MCF 10A (cell line): ENCODE measurements at places on chromosomes 7 and 10.

- peak; percentile 74 for DNase-seq
These were observed 20.9 kb downstream of the MORN4 start for GRCh38 chr10:97612386-97612785.

- DNase-seq: no peak
These were observed 348.7 kb upstream of the LRGUK start for GRCh38 chr7:133778472-133778871.

- no peak for DNase-seq
These were observed 11.6 kb downstream of the ADCK2 start for GRCh38 chr7:140684066-140684950.

GRCh38 chr7:104089612-104090011 is 100.2 kb upstream of the RELN start:
- no peak for DNase-seq

GRCh38 chr10:47366181-47366631 is 17.9 kb downstream of the ZNF488 start:
- DNase-seq: no peak

DNA sequence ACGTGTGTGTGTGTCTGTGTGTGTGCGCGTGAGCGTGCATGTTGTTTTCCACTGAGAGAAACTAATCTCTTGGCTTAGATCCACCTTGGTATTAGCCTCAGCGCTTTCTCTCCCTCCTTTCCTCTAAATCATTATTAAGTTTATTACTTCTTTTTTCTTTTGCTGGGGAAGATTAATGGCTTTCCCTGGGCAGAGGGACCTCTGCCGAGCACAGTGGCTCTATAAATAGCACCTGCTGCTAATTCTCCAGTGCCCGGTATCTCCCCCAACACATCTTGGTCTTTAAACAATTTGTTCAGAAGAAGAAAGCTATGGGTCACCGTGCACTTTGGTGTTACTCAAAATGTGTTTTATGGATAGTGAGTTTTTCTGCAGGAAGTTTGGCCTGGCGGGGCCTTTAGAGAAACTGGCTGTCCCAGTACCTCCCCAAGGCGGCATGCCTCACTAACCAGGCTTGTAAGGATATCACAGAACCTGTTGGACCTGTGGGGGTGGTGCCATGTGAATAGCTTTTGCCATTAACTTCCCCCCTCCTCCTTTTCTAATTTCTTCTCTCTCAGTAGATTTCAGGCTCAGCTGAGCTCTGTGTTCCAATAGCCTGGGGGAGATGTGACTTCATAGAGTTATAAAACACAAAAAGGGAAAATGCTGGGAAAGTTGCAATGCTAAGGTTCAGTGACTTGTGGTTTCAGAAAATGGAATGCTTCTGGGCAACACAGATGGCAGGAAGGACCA is 70.1 kb upstream of the RAB11FIP2 start:
- no peak for DNase-seq

- no peak for DNase-seq
These were observed 29.2 kb downstream of the SORBS1 start for GRCh38 chr10:95531994-95532399.

DNA sequence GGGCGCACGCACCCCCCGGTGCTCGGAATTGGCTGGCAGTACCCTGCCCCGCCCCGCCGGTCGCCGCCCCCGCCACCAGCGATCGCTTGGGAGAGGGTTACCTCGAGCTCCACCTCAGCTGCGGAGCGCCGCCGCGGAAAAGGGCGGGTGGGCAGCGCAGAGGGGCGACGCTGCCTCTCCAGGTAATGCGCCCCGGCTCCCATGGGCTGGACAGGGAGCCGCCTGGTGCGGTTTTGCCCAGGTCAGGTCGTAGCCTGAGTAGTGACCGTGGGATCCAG is 1.3 kb downstream of the PFKFB3 start:
- DNase-seq: peak; percentile 59

DNA sequence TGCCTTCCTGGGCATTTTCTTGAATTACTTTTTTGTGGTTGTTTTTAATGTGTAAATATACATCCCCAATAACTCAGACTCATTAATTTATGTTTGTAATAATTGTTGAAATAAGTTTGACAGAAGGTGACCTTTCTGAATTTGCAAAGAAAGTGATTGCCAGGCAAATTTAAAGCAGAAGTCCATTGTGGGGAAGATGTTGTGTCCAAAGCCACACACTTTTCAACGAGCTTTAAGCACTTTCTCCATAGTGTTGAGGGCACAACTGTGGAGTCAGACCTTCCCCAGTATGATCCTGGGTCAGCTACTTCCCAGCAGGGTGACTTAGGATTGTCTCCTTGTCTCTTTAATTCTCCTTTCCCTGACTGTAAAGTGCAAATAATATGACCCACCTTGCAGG is 52.5 kb downstream of the PTPRE start:
- DNase-seq: no peak

DNA sequence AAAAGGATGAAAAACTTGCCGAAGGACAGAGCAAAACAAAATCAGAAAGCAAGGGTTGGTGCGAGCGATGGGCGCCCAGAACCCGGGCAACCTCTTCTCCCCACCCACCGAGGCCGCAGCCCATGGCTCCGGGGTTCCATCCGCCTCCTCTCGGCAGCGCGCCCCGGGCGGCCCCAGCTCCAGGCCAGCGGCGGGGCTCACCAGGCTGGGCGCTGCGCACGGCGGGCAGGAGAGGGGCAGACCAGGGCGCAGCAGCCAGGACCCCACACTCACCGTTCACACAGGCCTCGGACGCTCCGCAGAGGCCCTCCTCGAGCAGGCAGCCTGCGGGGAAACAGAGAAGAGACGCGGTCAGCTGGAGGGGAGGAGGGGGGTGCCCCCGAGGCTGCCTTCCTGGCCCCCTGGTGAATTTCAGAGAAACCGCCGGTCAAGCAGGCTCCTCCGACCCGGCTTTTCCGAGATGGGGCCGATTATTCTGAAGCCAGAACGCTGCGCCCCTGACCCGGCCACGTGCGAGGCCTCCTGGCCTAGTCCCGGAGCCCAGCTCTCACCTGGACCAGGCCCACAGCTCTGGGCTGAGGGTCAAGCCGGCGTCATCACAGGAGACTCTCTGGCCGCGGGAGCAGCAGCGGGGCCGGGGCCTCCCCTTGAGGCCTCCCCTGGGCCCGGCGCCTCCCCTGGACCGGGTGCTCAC is 98.0 kb downstream of the PTPRN2 start:
- no peak for DNase-seq

- peak; percentile 97 for DNase-seq
These were observed 3.7 kb downstream of the STX1A start for GRCh38 chr7:73715648-73716317.

- no peak for DNase-seq
These were observed 110.5 kb upstream of the ZNF32 start for GRCh38 chr10:43759216-43759615.

DNA sequence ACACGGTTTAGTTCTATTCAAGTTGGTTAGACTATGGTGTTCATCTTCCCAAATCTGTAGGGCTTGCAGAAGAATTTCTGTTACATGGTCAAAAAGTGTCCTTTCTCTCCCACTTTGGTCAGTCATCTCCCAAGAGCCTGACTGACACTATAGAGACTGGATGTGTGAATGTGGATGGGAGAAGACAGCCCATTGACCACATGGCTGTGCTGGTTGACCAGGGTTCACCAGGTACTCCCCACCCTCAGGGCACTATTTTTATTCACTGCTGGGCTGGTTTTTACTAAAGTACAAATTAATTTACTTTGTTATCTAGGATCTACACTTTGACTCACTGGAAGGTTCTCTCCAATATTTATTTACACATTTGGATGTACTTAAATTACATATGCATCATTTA is 2.3 kb downstream of the ZNF804B start:
- no peak for DNase-seq
